ENCODE measurements at places on chromosomes 5 and 9. TPM values are rescaled to one million over a fixed set of nuclear protein-coding genes. Genes with fewer than 3 reads are reported as not detected.

DNA sequence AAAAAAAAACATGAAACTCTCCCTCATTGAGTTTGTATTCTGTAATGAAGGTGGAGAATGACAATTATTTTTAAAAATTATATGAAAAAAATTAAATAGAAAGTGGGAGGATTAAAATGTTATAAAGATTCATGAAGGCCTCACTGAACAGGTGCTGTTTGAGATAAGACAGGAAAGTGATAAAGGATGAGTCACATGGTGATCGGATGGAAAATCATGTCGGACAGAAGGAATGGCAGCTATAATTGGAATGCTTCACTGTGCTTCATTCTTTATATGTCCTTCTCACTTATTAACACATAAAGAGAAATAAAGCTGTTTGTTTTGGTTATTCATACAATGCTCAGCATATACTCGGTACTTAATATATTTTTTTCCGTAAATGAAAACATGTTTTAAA lies 464.5 kb upstream of the RGMB start:
- no peak for DNase-seq

DNA sequence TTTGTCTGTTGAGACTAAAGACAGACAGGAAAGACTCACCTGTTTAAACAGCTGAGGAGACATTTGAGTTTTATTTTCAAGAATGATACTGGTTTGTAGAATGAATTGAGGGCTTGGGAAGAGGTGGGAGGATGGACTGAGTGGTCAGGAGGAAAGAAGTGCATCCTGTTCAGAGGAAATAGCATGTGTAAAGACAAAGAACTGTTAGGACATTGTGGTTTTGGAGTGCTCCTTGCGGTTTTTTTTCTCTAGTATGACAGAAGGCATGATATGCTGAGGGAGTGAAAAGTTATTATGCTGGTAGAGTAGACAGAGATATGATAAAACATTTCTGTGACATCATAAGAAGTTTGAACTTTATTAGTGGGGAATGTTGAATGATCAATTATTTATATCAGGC lies 270.7 kb upstream of the ELAVL2 start:
- no peak for DNase-seq

EPB41L4B gene
- 31.1 TPM for total RNA-seq

DNA sequence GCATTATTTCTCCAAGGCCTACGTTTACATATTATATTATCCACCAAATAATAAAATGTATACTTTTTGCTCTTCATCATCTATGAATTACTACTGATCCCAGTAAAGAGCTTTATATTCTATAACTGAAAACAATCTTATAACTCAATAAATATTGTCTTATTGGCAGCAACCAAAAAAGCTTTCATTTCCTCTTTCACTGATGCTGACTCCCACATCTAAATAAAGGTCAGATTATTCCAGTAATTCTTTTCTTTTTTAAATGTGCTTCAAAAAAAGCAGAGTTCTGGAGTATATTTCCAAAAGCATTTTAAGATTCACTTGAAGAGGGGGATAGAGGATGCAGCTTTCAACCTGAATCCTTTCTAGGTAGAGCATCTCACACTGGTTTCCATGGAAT lies 75.3 kb upstream of the NR4A3 start:
- no peak for DNase-seq

DNA sequence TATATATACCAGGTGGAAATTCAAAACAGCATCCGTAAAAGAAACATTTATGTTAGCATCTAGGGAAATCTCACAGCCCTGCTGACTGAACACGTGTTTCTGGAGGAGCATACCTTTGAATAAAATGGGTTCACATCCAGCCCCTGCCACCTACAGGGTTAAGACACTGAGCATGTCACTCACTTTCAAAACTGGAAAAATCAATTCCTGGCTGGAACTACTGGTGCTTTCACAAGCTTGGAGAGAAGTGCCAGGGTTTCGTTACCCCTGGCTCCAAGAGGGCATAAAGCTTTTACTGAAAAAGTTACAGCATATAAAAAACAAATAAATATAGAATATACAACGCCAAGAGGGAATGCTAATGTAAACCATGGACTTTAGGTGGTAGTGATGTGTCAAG lies 48.0 kb downstream of the SERINC5 start:
- DNase-seq, result peak; percentile 38

DNA sequence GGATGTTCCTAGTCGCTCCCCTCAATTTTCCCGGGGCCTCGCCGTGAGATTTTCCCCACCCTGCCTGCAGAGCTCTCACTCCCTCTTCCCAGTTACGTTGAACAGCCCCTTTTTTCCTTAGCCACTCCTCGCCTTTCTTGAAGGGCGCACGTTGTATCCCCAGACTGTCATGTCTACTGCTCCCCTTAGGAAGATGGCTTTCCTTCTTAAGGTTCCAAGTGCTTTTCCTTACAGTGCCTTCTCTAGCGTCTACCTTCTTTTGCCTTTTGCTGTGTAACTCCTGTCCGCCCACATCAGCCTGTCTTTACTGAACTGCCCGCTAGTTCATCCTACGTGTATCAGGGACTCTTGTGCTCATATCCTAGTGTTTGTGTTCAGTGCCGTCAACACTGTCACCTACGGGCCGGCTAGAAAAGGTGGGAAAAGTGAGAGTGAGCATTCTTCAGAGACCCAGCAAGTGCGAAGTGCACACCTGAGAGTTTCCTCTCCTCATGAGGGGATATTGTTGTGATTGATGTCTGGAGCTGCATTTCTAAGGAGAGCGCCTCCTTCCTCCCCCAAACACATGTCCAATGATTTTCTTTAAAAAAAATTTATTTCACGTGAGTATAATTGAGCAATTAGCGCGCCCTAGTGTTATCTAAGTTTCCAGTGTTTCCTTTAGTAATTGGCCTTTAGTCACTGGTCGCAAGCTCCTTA lies 764 bp downstream of the CAMLG start:
- peak; percentile 16 for DNase-seq

SPARC gene
- 985 TPM for total RNA-seq

DNA sequence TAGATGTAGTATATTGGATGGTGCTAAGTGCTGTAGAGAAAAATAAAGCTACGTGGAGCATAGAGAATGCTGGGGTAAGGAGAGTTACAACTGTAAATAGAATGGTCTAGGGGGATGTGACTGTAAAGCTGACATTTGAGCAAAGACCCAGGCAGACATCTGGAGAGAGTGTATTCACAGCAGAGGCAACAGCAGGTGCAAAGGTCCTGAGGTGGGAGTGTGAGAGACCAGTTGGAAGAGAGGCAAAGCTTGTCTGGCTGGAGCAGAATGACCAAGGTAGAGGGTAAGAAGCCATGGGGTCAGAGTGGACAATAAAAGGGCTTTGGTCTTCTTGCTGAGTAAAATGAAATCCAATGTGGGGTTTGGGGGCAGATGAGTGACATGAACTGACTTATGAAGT lies 92.9 kb upstream of the IQGAP2 start:
- no peak for DNase-seq

IL4 gene
- total RNA-seq, result not detected

PPP3R2 gene
- not detected for total RNA-seq

DNA sequence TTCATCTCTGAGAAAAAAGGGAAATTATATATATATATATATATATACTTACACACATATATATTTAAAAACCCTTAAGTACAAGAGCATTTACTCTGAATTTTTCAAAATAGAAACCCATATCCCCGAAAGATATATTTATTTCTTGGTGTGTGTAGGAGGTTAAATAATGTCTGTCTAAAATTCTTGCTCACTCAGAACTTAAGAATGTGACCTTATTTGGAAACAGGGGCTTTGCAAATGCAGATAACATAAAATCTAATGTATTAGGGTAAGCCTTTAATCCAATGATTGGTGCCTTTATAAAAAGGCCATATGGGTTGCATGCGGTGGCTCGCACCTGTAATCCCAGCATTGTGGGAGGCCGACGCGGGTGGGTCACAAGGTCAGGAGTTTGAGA lies 517.3 kb upstream of the TLE4 start:
- DNase-seq, result no peak

- DNase-seq, result no peak
Measured at GRCh38 chr9:125428902-125429467, 167.4 kb downstream of the GAPVD1 start.

DNA sequence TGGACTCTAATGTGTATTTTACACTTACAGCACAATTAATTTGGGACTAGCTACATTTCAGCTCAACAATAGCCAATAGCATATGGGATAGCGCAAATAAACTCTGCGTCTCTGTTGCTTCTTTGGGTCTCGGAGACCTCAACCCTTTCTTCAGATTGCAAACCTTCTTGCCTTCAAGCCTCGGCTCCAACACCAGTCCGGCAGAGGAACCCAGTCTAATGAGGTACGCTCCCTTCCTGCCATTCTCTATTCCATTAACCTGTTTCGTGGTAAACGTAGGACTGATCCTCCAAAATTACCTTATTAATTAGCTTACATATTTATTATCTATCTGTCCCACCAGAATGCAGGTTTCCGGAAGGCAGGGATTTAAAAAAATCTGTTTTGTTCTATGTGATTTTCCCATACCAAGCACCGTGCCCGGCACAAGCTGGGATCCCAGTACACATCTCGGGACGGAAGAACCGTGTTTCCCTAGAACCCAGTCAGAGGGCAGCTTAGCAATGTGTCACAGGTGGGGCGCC lies 525 bp upstream of the DAPK1 start:
- no peak for DNase-seq

DNA sequence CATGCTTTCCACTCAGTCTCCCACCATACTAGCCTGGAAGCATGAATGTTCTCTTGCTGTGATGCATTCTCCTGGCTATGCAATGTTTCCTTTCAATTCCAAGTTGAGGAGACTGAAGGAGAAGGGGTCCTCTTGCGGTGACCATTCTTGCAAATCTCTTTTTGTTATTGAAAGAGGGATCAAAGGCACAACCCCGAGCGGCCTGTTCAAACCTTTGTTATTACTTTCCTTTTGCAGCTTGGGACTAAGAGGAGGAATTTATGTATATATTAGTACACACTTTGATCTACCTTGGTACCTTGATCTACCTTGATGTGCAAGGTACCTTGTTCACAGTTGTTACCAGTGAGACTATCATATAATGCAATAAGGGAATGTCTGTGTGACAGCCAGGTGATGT lies 147.3 kb downstream of the KCTD16 start:
- DNase-seq, result no peak

DNA sequence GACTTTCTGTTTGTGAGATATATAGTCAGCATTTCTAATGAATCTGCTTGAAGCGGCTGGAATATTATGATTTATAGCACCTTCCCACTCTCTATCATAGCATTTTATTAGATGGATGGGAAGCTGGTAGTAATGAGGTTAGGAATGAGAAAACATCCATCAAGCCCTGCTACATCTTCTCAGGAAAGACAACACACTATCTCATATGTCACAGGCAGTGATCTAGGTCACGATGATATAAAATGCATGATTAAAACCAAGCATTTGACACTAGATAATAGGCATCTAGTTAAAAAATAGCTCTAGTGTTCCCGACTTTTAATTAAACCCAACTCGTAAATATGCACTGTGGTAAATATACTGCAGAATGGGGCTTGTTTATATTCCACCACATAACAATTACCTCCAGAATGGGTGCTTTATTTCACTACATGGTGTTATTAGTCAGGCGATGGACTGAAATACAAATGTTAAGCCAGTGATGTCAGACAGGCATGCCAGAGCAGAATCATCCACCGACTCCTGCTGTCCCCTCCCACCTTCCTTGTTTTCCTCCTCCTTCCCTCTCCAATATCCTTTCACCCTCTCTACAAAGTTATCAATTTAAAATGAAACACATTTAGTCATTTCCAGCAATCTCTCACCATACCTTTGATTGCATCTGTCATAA lies 286.8 kb downstream of the SPATA31D1 start:
- DNase-seq, result no peak

DNA sequence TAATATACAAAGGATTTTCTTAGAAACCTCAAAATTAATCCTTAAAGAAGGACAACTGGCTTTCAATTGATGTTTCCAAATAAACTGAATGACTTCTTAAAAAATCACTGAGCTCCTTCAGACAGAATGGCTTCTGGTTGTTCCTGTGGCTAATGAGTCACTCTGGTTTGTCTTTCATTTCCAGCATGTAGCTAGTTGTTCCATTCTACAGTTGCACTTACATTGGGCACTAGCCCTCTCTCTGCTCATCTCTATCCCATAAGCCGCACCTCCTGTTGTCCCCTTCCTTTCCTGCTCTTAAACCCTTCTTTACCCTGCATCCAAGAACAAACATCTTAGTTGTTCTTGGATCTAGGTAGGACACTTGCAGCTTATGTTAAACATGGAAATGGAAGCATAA lies 235.3 kb upstream of the HAPLN1 start:
- DNase-seq, result no peak

FOXB2 gene
- not detected for total RNA-seq

GRCh38 chr9:113179839-113180238 lies 29.0 kb downstream of the SLC31A2 start:
- DNase-seq, result no peak

NR4A3 gene
- total RNA-seq, result 7.5 TPM

SLC4A9 gene
- 0.86 TPM for total RNA-seq

DNA sequence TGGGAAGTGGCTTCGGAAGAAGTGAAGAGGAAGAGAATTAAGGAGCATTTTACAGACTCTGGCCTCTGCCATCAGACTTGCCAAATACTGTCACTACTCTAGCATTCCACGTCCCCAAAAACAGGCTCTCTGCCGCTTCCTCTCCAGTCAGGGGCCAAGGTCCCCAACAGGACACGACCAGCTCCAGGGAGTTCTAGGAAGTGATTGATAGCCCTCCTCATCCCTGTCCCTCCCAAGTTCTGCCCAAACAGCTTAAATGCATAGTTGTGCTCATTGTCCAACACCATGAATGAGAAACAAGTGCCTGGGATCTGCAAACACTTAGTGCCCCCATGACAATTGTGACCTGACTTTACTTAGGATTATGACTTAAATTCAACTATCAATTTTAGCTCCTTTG lies 96.5 kb downstream of the MED10 start:
- DNase-seq, result no peak

DNA sequence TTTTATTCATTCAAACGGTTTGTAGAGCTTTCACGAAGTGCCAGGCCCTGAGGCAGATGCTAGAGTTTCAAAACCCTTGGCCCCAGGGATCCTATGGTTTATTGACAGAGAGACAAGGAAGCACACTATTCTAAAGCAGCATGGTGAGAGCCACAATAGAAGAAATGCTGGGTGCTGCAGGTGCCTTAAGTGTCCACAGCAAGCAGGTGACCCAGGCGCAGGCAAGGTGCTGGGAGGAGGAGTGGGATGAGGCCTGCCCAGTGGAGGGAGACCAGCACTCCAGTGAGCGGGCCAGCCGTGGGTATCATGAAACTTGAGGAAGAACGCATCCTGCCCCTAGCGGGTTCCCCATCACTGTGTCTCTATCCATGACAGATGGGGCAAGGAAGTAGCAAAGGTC lies 71.0 kb downstream of the OSMR start:
- no peak for DNase-seq

NLN gene
- 14.8 TPM for total RNA-seq

- no peak for DNase-seq
Measured at GRCh38 chr5:149500922-149501582, 50.2 kb downstream of the CSNK1A1 start.

EQTN gene
- total RNA-seq, result 0.32 TPM
